Left cardiac atrium (tissue), 4 donors: ENCODE measurements at places on chromosomes 11 and 22. TPM values are rescaled to one million over a fixed set of nuclear protein-coding genes. Genes with fewer than 3 reads are reported as not detected.

GRCh38 chr22:31210556-31211421 lies 1.3 kb upstream of the LIMK2 start:
- peak; percentile 43 for DNase-seq

- no peak for DNase-seq
These were observed 12.8 kb downstream of the ETS1 start for GRCh38 chr11:128574576-128575011.

DNA sequence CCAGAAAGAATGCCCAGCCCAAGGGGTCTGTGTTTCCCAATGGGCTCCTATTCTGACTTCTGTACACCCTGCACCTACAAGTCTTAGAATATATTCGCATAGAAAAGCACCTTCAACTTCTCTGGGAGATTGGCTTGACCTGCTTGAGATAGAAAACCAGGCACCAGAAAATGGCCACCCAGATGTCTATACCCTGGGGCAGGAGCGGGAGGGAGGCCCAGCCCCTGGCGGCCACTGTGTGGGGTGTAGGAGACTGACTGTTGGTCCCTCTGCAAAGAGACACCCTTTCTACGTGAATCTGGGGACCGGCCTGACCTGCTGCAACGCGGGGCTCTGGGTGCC lies 8.5 kb downstream of the DENND6B start:
- DNase-seq, result no peak

DNA sequence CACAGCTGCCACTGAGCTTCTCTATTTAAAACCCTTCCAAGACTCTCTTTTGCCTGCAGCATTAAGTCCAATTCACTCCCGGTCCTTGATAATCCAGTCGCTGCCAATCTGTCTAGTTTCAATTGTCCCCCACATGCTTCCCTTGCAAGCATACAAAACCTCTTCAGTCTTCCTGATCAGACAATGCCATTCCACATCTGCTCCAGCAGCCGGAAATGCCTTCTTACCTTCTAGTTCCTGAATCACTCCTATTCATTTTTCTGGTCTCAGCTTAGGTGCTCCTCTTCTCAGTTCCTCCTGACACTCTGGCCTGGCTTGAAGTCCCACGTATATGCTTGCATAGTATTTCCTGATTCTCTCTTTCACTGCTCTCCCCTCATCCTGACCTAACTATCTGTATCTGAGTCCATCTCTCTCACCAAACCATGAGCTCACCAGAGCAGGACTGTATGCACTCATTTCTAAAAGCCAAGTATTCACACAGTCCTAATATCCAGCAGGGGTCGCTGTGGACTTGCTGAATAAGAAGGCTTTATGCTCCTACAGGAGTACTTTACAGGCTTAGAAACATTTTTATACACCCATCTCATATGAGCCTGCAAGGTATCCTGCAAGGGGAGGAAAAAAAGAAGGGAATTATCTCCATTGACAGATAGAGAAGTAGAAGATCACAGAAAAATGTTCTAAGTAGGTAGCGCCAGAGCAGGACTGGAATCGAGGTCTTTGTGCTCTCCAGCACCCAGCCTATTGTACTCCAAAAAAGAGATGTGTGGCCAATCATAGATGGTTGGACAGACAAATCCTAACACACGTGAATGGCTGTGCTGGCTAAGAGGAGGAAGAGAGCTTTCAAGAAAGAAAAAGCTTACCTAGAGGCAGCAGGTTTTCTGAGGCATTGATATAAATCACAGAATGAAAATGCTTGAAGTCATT lies 19.2 kb downstream of the XRRA1 start:
- peak; percentile 63 for DNase-seq

Gene RAB3IL1
- total RNA-seq, result 21.8 TPM

DNA sequence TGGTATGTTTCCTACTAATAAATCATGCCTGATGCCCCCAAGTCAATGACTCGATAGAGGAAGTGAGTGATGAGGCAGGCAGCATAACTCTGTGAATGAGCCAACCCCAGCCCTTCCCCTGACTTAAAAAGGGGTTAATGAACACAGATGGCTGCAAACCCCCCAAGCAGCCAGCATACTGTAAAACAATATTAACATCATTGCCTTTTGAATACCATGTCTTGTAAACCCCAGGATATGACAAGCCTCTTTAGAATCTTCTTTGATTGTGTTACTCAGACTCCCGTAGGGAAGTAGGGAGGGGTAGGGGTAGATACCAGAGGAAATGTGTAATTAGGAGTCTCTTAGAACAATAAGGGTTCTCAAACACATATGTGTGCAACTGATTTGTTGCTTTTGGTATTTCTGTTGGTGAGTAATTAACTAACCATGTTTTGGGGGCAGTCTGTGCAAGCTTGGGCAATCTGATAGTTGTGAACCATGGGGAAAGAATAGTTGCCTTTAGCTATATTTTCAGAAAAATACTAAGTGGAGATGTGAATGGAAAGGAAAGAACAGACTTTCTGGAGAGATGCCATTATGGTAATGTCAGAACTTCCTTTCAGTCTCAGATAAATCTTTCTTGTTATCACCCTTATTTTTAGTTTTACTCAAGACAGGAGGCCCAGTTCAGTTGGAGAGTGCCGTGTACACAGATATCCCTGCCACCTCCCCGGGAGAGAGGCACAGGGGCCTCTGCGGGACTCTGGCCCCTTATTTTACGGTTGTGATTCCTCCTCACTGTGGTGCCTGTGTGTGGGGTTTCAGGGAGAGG lies 701.8 kb downstream of the NTM start:
- no peak for DNase-seq

GRCh38 chr11:59573216-59573615 lies 42.4 kb downstream of the OSBP start:
- DNase-seq, result no peak

Gene CALCA
- total RNA-seq, result not detected

GRCh38 chr11:14184028-14184940 lies 174.7 kb downstream of the RRAS2 start:
- DNase-seq, result no peak
